ENCODE measurements at places on chromosomes 3 and 15.

GRCh38 chr3:72909591-72909990, 21.7 kb downstream of the GXYLT2 start:
- DNase-seq, result no peak

- DNase-seq, result no peak
Measured at GRCh38 chr3:187615630-187616029, 54.6 kb downstream of the SST start.

DNA sequence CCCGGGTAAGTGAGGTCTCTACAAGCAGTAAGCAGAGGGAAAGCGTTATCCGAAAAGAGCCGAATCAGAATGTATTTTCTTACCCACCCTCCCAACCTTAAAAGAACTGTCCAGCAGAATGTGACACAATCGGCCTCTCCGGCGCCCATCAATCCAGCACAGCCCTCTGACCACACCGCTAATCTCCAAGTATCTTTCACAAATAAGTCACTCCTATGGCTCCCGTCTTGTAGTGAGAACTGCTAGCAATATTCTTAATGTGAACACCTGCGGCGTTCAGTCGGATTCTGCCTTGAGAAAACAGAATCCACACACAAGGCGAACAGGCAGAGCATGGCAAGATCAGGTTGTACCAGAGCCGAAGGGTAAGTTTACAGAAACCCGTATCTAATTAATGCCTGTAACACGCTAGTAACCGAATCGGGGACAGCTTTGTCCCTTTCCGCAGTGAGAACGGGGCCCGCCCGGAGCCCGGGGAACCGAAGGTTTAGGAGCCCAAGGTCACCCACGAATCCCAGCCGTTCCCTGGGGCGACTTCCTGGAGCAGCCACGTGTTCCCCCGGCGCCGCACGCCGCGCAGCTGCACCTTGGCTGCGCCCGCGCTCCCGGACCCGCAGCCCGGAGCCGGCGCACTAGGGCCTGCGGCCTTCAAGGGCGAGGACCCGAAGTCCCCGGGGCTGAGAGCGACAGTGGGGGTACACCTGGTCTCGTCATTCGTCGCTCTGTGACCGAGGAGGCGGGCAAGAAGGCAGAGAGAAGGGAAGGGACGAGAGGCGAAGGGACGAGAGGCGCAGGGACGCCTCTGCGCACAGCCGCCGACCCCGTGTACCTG, 672 bp downstream of the TFRC start:
- peak; percentile 66 for DNase-seq

DNA sequence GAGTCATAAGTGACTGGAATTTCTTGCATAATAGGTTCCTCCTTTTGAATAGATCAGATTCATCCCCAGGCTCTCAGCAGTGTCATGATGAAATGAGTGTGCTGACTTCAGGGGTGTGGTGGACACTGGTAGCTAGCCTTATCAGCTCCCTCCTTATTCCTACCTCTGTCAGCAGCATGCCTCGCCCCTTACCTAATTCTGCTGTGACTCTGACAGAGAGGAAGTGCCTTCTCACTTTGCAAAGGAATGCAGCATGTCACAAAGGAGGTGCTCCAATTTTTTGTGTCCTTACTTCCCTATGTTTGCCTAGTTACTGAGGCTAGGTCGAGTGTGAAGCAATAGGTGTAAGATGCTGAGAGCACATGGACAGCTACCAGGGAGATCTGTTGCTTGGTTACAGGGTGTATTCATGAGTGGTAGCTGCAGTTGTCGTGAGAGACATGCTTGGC, 90.6 kb downstream of the TNFAIP8L3 start:
- DNase-seq, result no peak

- DNase-seq, result no peak
Measured at GRCh38 chr3:178507507-178508442, 28.5 kb upstream of the KCNMB2 start.

DNA sequence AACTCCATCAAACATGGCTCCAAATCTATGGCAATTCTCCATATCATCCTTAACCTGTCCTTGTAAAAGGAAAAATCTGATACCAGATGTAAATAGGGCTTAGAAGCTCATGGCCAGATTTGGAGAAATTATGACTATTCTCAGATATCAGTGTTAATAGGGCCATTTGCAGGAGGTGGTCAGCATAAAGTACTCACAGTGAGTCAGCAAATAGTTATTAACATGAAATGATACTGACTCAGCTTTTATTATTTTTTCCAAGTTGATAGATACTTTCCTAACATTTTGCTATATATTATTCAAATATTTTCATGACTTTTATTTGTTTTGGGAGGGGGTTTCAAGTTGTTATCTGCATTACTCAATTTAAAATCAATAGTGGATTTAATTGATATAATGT, 255.8 kb downstream of the MFSD1 start:
- DNase-seq, result no peak

GRCh38 chr3:101270149-101270548, 50.2 kb downstream of the IMPG2 start:
- DNase-seq, result no peak

DNA sequence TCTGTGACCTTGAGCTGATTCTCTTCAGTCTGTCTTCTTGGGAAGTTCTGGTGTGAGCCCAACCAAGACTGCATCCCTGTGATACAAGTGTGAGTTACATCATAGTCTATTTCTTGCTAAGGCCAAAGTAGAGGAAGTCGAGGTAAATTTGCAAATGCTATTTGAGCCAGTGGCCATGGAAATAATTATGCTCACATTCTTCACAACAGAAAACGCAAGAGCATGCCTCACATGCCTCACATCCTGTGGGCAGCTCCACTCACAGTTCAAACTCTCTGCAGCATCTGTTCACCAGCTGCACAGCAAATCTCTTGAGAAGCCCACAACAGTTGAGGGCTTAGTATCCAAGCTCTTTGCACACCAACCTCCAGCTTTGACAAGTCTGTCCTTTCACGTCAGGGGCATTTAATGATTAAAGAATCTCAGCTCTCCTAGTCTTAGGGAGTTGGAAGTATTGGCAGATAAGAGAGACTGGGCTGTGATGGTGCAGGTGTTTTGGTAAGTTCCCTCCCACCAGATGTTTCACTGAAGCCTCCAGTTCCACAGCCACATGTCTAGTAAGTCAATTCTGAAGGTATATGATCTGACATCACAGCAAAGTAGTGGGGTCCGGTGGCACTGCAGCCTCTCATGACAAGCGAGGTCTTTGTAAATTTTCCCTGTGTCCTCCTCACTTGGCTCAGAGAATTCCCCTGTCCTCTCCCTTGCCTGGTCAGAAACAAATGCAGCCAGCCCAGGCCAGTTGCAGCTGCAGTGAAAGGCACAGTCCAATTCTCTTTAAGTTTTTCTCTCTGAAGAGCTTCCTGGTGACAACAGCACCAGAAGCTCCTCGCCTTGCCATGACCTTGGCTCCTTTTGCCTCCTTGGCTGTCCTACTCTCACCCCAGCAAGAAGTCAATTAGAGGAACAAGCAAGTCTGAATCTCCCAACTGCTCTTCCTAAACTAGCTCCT, 166.1 kb downstream of the SSR3 start:
- no peak for DNase-seq

DNA sequence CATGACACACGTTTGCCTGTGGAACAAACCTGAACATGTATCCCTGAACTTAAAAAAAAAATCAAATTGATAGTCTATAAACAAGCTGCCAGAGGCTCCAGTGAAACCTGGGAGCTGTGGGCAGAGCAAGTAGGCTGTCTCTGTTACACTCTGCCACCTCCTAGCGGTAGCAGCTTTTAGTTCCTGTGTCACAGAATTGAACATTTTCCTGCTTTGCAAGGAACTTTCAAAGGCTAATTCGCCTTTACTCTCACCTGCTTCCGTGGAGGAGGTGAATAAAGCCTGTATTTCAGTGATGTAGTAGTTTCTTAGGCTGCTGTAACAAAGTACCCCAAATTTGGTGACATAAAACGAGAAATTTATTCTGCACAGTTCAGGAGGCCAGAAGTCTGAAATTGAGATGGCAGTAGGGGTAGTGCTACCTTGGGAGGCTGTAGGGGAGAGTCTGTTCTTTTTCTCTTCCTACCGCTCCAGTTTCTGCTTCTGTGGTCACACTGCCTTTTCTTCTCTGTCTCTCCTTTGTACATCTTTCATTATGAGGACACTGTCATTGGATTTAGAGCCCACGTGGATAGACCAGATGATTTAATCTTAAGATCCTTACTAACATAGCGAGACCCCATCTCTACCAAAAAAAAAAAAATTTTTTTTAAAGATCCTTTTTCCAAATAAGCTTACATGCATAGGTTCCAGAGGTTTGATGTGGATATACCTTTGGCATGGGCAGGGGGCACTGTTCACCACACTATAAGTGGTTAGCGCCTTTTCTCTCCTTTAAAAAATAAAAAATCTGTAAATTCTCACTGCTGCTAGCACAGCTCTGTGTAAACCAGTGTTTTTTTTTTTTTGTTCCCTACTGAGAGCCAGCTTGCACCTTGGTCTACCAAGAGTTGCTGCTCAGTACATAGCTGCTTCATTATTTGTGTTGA, 25.3 kb downstream of the FBXO22 start:
- DNase-seq, result no peak

- DNase-seq, result no peak
Measured at GRCh38 chr15:29352402-29352801, 82.8 kb upstream of the NSMCE3 start.

- no peak for DNase-seq
Measured at GRCh38 chr3:127052121-127052561, 69.2 kb downstream of the PLXNA1 start.

DNA sequence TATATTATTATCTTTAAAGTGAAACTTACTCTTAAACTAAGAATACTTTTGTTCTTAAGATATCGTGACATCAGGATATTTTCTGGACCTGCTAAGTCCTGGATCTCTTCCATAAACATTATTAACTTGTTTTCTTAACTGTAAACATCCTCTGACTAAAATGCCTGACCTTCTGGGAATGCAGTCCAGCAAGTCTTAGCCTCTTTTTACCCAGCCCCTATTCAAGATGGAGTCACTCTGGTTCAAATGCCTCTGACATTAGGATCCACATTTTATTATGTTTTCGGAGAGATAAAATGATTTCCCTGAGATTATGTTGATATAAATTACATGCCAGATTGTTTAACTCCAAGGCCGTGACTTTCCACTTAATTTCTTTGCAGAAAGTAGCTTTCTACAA, 37.6 kb downstream of the OSTN start:
- no peak for DNase-seq

GRCh38 chr15:97567411-97567810, 393.1 kb upstream of the ARRDC4 start:
- no peak for DNase-seq

DNA sequence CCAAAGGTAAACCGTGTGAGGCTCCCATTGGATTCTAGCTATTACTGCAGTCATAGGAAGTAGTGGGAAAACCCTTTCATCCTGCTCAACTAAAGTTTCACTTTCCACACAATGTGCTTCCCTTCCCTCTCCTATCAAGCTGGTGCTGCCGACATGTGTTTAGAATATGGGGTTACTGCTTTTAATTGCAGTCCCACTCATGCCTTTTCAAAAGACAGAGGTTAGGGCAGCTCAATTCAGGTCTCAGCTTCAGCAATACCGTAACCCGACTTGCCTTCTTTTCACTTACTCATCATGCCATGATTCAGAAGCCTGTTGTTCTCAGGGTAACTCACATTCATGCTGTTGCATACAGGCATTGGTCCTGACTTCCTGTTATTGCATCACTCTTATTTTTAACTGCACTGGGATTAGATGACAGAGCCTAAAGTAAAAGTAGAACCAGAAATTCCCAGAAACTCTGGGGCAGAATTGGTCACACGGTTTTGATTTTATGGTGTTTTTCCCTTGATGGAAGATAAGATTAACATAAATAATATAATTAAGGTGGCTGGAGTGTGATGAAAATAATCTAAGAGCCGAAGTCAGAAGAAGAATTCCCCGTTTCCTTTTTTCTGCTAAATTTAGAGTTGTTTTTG, 45.7 kb downstream of the C2CD4B start:
- DNase-seq, result peak; percentile 20

DNA sequence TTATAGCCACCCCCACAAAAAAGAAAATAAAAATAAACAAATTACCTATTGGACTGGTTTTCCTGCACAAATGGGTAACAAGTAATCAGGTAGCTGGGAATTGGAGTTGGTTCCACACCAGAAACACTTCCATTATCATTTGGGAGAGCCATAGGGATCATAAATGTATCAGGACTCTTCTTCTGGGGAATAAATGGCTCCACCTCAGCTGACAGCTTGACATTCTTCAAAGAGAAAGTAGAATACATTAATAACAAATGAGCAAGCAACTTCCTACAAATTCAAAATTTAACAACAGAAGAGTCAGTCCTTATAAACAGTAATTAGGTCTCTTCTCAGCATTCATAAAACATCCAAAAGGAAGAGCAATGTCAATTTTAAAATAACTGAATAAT, 8.7 kb downstream of the SECISBP2L start:
- DNase-seq, result no peak

GRCh38 chr3:151890721-151891141, 17.3 kb downstream of the SUCNR1 start:
- no peak for DNase-seq

- DNase-seq, result no peak
Measured at GRCh38 chr3:46031269-46031668, 4.0 kb upstream of the XCR1 start.

DNA sequence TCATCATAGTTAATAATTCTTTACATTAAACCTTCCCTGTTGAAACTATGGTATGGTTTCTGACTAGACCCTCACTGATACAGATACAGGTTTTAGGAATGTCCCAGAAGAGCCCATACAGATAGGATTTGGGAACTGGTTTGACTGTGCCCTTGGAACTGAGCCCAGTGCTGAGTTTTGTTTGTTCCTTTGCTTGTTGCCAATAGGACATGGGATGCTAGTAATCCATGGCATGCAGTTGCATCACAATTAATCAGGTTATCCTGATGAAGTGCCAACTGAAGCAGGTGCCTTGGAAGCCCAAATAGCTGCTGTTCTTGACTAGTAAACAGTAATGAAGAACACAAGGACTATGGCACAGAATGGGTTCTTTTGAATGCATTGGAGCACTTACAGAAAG, 230.6 kb downstream of the NEK10 start:
- no peak for DNase-seq

GRCh38 chr15:63491979-63492378, 12.4 kb upstream of the USP3 start:
- DNase-seq, result no peak

- DNase-seq, result no peak
Measured at GRCh38 chr3:152496286-152496685, 227.6 kb downstream of the MBNL1 start.

GRCh38 chr3:14208977-14209394, 30.4 kb downstream of the LSM3 start:
- DNase-seq, result no peak

- DNase-seq, result no peak
Measured at GRCh38 chr3:134768837-134769236, 26.2 kb upstream of the EPHB1 start.

GRCh38 chr3:52052831-52053306, 3.5 kb downstream of the DUSP7 start:
- DNase-seq, result peak; percentile 74
